Stimulated activated CD4-positive, alpha-beta T cell treated with anti-CD3 and anti-CD28 coated beads, TNF-alpha, amount 100 ng/mL, for 4 hours (primary cell): ENCODE measurements at places on chromosomes 11 and 22.

GRCh38 chr11:76005756-76006155 is 190.7 kb downstream of the UVRAG start:
- no peak for DNase-seq

- no peak for DNase-seq
Measured at GRCh38 chr11:134571301-134571700, 159.3 kb upstream of the B3GAT1 start.

DNA sequence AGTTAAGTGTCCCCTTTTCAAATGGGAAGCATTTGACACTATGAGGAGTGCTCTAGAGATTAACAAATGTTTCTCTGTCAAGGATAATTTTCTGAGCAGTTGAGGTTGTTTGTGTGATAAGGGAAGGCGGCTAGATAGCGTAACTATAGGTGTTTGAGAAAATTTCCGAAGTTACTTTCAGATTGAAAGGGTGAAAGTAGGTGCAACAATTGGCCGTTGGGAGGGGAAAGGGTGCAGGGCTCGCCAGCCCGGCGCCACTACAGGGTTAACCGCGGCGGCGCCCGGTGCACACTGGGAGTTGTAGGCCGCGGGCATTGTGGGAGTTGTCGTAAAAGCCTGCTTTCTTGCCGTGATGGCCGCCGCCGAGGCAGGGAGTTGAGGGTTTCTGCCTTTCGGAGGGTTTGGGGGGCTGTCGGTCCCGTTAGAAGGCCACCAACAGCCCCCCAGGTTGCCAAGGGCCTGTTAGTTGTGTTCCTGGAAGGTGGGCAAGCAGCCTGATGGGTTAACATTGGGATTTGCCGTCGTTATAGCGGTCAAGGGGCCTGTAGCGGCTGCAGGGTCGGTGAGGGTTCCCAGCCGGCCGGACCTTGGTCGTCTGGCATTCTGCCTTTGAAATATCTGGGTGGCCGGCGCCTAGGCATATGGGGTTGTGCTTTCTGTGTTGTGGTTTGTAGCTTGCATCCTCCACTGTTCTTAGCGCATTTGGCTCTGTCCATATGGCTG is 36.5 kb upstream of the HSD17B12 start:
- peak; percentile 81 for DNase-seq

DNA sequence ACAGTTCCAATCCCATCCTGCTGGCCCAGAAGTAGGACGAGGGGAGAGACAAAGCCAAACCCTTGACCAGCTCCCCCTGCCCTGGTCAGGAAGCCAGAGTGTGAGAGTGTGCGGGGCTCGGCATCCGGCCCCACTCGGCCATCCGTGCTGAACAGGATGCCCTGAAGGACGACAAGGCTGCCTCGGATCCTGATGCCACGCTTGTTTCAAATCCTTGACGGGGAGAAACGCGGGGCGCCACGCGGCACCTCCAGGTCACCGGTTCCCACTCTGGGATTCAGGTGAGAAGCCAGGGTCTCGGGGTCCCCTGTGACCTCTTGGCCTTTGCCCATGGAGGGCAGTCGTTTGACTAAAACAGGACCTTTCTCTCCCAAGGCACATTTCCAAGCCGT is 167.8 kb downstream of the BRD1 start:
- no peak for DNase-seq
